Activated CD8-positive, alpha-beta T cell treated with anti-CD3 and anti-CD28 coated beads for 36 hours (primary cell): ENCODE measurements at places on chromosomes 1 and 21. TPM values are rescaled to one million over a fixed set of nuclear protein-coding genes. Genes with fewer than 3 reads are reported as not detected.

DNA sequence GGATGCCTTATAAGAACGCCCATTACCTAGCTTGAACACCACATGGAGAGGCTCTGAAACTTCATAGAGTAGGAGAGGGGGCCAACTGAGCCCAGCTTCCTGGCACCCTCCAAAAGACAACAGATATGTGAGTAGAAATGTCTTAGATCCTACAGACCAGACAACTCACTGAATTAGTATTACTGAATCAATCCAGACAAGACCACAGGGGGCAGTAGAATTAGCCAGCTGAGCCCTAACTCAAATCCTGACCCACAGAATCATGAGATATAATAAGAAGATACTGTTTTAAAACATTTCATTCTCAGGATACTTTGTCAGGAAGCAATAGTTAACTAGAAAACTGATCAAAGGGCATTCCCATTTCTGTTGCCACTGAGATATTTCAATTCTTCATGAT, 45.8 kb upstream of the C1orf21 start:
- no peak for DNase-seq

Gene SPRR3
- not detected for total RNA-seq

- peak; percentile 49 for DNase-seq
These were observed 3.2 kb upstream of the ARTN start for GRCh38 chr1:43930168-43930948.

- no peak for DNase-seq
These were observed 14.6 kb downstream of the CACNA1E start for GRCh38 chr1:181497870-181498269.

Gene DDR2
- 0.31 TPM for total RNA-seq

Gene SYT14
- not detected for total RNA-seq

DNA sequence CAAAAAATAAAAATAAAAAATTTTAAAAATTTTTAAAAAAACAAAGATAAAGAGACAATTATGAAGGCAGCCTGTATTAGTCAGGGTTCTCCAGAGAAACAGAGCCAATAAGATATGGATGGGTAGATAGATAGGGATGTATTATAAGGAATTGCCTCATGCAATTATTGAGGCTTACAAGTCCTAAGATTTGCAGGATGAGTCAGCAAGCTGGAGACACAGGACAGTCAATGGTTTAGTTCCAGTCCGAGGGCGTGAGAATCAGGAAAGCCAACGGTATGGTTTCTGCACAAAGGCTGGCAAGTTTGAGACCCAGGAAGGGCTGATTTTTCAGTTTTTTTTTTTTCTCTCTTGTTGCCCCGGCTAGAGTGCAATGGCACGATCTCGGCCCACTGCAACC, 24.1 kb upstream of the EIF4G3 start:
- no peak for DNase-seq

Gene NEGR1
- not detected for total RNA-seq

DNA sequence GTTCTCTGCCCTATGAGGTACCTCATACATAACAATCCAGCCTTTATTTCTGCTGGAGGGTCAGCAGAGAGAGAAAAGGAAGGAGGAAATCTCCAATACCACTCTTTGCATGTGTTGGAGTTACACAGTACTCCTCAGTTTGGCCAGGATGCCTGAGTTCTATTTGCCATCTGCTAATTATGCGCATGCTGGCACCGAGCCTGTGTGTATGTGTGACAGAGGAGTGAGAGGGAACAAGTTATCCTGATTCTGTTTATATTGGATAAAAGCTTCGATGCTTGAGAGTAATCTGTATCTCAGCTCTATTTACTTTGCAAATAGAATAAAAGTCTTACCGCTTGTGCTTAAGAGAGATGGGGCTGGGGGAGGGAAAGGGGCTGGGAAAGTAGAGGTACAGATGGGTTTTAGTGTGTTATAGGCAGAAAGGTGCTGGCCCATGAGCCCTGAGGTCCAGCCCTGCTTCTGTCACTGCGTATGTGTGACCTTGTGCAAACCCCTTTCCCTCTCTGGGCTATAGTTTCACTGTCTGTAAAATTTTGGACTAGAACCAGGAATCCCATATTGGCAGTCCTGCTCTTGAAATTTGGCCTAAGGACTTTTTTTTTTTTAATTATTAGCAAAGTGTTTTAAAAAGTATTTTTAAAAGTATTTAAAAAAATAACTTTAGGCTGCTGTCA, 54.5 kb upstream of the PLXNA2 start:
- no peak for DNase-seq

DNA sequence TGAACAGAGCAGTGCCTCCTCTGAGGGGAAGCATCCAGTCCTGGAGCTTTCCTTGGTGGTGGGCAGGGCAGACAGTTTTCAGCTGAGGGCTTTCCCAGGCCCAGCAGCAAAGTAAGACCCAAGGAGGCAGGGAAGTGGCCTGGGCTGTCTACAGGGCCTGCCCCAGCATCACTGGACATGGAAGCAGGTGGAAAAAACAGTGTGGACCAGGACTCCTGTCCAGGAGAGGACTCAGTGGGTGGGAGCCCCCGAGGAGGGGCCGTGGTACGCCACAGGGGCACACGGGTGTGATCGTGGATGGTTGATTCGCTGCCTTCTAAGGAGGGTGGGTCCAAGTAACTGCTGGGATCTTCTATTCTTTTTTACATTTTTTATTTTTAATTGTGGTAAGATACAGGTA, 387.6 kb downstream of the KIF26B start:
- DNase-seq: no peak

Gene PLA2G2A
- total RNA-seq: not detected

- no peak for DNase-seq
These were observed 34.5 kb downstream of the DIRAS3 start for GRCh38 chr1:68015971-68016370.

Gene LEFTY2
- not detected for total RNA-seq

GRCh38 chr1:71167505-71167904, 86.7 kb upstream of the ZRANB2 start:
- no peak for DNase-seq

Gene CYB561D1
- 9.5 TPM for total RNA-seq

Gene KRTAP10-8
- not detected for total RNA-seq

DNA sequence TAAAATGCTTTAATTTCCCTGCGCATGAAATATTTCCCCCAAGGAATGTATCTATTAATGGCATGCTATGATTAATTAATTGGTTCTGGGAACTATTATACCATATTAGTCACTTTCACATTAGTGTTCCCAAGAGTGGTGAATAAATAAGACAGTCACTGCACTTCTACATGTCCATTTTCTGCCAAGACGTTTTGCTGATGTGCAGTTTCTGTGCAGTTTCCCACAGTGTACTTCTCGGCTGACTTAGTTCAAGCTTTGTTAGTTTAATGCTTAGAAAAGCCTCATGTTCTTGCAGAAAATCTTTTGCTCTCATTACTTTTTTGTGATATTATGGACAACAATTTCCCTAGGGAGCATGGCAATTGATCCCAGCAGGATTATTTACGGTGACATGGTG, 1014.5 kb downstream of the BRINP3 start:
- DNase-seq: no peak

DNA sequence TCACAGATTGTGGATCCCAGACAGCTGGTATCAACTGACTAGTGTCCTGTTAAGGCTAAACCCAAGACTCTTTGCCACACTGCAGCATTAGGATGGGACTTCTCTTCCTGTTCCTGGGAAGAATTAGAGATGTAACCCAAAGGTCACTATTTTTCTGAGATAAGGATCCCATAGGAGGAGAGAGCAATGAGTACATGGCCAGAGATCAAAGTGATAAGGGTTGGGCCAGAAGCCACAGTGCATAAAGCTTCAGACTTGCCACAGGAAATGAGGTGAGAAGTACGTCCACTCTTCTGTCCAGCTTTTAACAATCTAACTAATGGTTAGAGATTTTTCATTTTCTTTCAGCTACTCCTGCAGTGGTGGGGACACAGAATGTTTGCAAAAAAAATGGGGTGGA, at the start of gene HSD3B1:
Gene HSD3B1 (plus strand): TSS at position 270 of the 400 bp plus-strand sequence. CDS start 267 bp downstream, outside the sequence.
- no peak for DNase-seq

DNA sequence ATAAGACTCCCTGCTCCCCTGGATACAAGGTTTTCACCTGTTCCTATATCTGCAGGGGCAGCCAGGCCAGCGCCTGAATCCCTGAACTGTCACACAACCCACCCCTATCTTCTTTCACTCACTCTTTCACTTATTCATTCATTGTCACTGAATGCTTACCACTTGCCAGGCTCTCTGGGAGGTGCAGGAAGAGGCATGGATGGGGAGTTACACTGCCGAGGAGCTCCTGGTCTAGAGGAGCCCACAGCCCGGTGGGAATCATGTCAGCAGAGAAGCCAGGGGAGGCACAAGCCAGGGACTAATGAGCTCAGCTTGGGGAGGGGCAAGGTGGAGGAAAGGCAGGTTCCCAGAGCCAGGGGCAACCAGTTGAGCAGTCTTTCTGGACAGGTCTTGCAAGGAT, 155.8 kb downstream of the TRABD2B start:
- no peak for DNase-seq

DNA sequence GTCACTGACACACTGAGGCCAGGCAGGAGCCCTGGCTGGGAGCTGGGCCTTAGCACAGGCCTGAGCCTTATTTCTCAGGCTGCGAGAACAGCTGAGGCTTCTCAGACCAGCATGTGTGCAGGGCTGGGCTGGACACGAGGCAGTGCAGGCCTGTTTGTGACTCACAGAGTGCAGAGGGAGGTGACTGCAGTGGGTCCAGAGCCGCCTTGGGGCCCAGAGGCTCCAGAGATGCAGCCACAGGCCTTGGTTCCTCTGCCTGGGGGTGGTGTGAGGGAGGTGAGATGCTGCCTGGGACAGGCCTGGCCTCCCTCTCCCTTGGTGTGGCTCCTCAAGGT, 61.2 kb upstream of the ETV3 start:
- DNase-seq: no peak

GRCh38 chr1:2304921-2305681, 77.0 kb downstream of the SKI start:
- DNase-seq: peak; percentile 17

DNA sequence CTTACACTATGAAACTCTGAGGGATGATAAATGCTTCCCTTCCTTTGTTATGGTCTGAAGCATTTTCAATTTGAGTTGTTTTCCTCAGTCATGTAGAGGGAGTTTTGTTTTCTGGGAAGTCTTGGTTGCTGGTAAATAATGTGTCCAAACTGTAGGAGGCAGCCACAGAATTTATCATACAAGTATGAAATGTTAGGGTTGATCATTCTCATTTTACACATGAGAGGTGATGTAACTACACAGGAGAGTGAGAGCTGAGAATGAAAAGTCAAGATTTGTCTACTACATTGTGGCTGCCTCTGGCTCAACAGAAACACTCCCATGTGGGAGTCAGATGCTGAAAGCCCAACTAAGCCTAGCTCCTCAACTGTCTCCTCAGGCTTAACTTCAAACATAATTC, 182.5 kb upstream of the SGIP1 start:
- no peak for DNase-seq

- DNase-seq: no peak
These were observed 11.3 kb downstream of the WNT3A start for GRCh38 chr1:228018125-228018398.

DNA sequence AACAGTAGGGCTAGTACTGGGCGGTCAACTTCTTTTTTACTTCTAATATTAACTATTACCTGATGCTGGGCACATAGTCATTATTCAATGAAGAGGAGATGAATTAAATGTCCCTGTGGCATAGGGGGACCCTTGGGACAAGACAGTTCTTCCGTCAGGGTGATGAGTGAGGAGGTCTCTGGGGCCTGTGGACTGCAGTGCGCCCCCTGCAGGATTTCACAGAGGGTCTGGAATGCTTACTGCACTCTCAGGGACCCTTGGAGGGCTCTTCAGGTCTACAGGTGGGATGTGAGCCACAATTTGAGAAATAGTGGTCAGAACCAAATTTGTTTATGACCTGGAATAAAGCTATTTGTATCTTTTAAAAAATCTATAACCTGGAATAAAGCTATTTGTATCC, 149.4 kb downstream of the FAM78B start:
- DNase-seq: peak; percentile 10

DNA sequence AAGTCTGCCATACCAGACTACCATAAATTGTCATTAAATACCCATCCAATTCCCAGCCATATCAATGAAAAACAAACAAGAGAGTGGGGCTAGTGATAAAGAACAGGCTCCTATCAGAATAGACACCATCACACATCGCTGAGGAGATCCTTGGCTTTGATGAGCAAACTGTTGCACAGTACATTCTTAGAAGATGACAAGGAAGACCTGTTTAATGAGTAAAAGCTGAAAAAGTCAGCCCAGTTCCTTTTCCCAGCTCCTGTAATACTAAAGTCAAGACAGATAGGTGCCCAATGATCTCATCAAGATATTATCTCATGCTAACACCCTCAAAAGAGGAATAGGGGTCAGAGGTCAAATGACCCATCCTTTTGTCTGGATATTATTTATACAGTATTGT, 164.5 kb upstream of the COA6 start:
- DNase-seq: no peak

Gene FOXO6
- total RNA-seq: 0.49 TPM

Gene G0S2
- 4.9 TPM for total RNA-seq

- DNase-seq: no peak
These were observed 48.8 kb downstream of the SYCP1 start for GRCh38 chr1:114903480-114903879.

Gene YBX1
- total RNA-seq: 1,417 TPM

Gene KCNT2
- total RNA-seq: not detected

GRCh38 chr1:12722626-12723025, 6.7 kb downstream of the AADACL3 start:
- no peak for DNase-seq

Gene NCAM2
- total RNA-seq: not detected

Gene LRRC39
- total RNA-seq: 0.34 TPM

Gene TNFRSF9
- total RNA-seq: 219 TPM

DNA sequence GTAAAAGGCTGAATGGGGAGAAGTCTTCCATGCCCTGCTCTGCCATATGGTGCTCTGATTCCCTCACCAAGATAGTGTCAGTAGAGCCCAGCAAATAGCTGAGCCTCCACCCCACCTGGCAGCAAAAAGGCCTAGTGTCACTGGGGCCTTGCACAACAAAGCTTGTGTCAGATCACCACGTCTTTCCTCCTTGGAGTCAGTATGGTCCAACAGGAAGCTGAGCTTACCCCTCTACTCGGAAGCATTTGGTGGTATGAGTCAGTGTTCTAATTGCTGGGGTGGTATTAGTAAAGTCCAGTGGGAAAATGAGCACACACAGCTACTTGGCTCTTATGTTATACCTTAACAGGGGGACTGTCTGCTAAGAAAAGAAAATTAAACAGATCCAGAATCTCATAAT, 18.7 kb upstream of the RRP15 start:
- DNase-seq: no peak

DNA sequence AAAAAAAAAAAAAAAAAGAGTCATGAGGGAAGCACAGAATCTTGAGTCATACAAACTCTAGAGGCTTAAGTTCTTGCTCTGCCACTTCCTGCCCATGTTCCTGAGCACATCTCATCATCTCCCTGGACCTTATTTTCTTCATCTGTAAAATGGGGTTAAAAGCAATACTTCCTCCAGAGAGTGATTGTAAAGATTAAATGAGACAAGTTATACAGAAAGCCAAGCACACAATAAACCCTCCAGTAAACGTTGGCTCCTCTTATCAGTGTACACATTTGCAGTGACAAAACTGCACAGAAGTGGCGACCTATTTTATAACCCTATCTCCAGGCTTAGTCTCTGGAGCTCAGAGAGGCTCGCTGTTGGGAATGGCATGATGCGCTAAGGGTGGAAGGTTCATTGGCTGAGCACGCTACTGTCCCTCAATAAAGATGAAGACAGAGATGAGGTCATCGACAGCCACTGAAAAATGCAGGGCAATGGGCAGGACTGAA, 82.1 kb downstream of the RRAGC start:
- no peak for DNase-seq
